ENCODE measurements at places on chromosomes 5 and 9. TPM values are rescaled to one million over a fixed set of nuclear protein-coding genes. Genes with fewer than 3 reads are reported as not detected.

DNA sequence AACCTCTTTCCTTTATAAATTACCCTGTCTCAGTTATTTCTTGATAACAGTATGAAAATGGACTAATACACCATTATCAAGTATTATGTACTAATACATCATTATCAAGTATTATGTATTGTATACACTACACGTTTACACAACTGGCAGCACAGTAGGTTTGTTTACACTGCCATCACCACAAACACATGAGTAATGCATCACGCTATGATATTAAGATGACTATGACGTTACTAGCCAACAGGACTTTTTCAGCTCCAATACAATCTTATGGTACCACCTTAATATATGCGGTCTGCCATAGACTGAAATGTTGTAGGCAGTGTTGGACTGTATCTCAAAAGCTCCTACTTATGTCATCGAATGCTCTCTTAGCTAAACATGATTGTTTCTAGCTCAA lies 28.2 kb downstream of the PRELID2 start:
- no peaks in the 10 kb centered on the region for H3K4me1 ChIP-seq
- no peaks in the 10 kb centered on the region for H3K27me3 ChIP-seq
- no peak for DNase-seq
- no peak overlapping the region for H3K27ac ChIP-seq

GRCh38 chr5:112004867-112005622 lies 248.1 kb upstream of the NREP start:
- H3K4me3 ChIP-seq: no peak overlapping the region
- H3K27me3 ChIP-seq: no peaks in the 10 kb centered on the region
- no peak for DNase-seq
- no peak overlapping the region for H3K27ac ChIP-seq
- peaks cover 3% of the 10 kb centered on the region for H3K4me1 ChIP-seq

- H3K4me1 ChIP-seq: no peaks in the 10 kb centered on the region
- no peaks in the 10 kb centered on the region for H3K36me3 ChIP-seq
- H3K27me3 ChIP-seq: no peaks in the 10 kb centered on the region
- DNase-seq: no peak
- no peak overlapping the region for H3K27ac ChIP-seq
- H3K4me3 ChIP-seq: no peak overlapping the region
Measured at GRCh38 chr9:101342595-101342994, 42.2 kb downstream of the BAAT start.

- H3K4me1 ChIP-seq: no peaks in the 10 kb centered on the region
- DNase-seq: no peak
- H3K27ac ChIP-seq: no peak overlapping the region
Measured at GRCh38 chr5:6744841-6745705, 31.8 kb downstream of the TENT4A start.

GRCh38 chr5:125536095-125536494 lies 789.7 kb upstream of the ZNF608 start:
- H3K4me1 ChIP-seq: no peaks in the 10 kb centered on the region
- no peaks in the 10 kb centered on the region for H3K36me3 ChIP-seq
- DNase-seq: no peak
- H3K4me3 ChIP-seq: no peak overlapping the region
- H3K27ac ChIP-seq: no peak overlapping the region

DNA sequence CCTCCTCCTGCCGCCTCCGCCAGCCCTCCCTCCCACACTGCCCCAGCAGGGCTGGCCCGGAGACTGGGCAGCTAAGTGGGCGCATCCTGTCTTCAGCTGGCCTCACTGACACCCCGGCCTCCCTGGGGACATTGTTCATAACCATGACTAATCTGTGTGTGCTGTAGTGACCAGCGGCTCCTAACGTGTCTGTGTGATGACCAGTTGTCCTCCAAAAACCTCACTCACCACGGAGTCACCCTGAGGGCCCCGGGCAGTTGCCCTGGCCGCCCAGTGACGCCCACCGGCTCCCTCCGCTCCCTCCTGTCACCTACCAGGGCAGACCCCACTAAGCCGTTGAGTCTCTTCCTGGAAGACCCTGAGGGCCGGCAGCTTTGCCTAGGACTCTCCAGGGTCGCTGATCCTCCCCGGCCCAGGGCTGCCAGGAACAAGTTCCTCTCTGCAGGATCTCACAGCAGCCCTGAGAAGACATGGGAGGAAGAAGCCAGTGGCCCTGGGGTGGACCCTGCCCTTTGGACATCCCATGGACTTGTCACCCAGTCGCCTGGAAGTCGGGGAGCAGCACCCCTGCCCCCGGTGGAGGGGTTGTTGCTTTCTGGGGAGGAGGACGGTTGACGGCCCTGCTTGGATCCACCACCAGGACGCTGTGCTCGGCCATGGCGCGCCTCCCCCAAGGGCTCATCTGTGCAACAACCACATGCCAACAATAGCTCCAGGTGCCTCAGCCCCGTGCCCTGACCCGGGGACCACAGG lies 110.2 kb upstream of the LMX1B start:
- H3K27ac ChIP-seq: no peak overlapping the region
- no peaks in the 10 kb centered on the region for H3K36me3 ChIP-seq
- H3K4me3 ChIP-seq: no peak overlapping the region
- H3K27me3 ChIP-seq: peaks cover 12% of the 10 kb centered on the region

- no peaks in the 10 kb centered on the region for H3K27me3 ChIP-seq
- no peaks in the 10 kb centered on the region for H3K36me3 ChIP-seq
Measured at GRCh38 chr9:114397848-114398605, 10.2 kb upstream of the AKNA start.

DNA sequence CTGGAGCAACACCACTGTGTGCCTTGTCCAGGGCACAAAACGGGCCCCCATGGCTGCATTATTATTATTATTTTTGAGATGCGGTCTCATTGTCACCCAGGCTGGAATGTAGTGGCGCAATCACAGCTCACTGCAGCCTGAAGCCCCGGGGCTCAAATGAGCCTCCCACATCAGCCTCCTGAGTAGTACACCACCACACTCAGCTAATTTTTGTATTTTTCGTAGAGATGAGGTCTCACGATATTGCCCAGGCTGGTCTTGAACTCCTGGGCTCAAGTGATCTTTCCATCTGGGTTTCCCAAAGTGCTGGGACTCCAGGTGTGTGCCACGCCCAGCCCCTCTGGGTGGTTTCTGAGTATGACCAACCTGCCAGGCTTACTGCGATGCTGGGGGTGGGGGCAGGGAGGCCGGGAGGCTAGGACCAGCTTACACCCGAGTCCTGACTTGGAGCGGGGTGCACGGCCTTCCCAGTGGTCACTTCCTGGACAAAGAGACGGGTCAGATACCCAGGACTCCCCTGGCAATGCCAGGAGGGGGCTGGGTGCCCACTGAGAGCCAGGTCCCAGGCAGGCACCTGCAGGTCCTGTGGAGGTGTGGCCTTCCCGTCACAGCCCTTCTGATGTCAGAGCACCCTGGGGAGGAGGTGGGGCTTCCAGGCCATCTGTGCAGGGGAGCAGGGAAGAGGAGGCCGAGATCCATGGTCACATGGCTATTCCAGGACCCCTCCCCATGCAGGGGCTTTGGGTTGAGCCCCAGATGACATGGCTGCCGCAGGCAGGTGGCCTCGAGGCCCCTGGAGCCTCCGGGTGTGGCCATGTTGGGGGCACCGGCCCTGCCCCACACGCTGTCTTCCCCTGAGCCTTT lies 8.3 kb upstream of the NRARP start:
- DNase-seq: peak; percentile 29
- peak overlapping the region; percentile 75 for H3K27ac ChIP-seq
- H3K4me1 ChIP-seq: peaks cover 43% of the 10 kb centered on the region
- no peaks in the 10 kb centered on the region for H3K36me3 ChIP-seq
- H3K4me3 ChIP-seq: no peak overlapping the region
- H3K27me3 ChIP-seq: no peaks in the 10 kb centered on the region

DNA sequence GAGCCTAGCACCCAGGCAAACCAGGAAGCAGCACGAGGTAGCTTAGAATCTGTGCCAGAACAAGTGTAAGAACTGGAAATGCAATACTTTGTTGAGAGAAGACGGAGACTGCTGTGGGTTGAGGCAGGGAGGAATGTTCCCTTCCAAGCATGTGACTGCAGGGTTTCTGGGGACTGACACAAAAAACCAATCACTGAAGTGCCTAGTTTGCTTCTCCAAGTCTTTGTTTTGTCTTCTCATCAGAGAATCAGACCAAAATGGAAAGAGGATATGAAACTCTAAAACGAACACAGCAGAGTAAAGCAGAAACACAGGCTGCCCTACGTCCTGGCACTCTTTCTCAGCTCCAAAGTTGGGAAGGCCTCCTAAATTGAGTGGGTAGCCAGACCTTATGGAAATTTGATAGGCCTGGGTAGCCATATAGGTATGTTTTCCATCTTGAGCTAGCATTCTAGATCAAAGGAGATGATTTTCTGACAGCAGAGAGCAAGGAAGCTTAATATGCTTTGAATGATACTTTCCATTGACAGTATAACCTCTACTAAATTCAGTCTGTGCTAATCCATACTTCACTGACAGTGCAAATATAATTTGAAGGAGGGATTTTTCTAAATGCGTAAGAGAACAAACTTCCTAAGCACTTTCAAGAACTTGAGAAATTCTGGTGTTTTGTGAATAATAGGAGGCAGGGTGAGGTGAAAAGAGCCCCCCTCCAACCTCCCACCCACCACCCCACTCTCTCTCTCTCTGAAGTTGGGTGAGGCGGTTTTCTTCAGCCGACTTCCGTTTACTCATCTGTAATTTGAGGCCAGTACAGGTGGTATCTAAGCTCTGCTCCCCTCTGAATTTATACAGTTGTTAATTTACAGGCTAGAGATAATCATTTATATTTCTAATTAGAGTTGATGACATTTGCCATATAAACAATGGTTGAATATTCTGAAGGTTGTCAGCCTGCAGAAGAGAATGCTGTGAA lies 5.5 kb downstream of the ADRB2 start:
- no peaks in the 10 kb centered on the region for H3K36me3 ChIP-seq
- H3K4me3 ChIP-seq: no peak overlapping the region
- H3K27me3 ChIP-seq: peaks cover 8% of the 10 kb centered on the region
- H3K27ac ChIP-seq: no peak overlapping the region
- H3K4me1 ChIP-seq: no peaks in the 10 kb centered on the region

DNA sequence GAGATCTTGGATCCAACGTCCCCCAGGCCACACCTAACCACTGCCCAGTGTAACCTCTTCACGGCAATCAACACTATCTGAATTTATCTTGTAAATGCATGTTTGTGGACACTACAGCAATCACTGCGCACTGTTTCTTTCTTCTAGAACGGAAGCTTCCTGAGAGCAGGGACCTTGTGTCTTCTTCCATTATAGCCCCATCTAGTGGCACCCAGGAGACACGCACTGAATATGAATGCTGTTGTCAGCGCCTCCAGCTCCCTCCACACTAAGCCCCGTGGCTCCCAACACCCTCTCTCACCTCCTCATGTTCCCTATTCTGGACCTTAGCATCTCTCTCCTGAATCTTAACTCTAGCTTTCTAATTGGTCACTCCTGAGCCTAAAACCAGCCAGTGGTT lies 72.7 kb downstream of the SMIM23 start:
- H3K36me3 ChIP-seq: no peaks in the 10 kb centered on the region
- H3K27ac ChIP-seq: no peak overlapping the region
- no peak for DNase-seq
- no peak overlapping the region for H3K4me3 ChIP-seq

GRCh38 chr5:59367791-59368394 lies 525.6 kb downstream of the PDE4D start:
- no peaks in the 10 kb centered on the region for H3K27me3 ChIP-seq
- H3K4me3 ChIP-seq: no peak overlapping the region
- peak; percentile 82 for DNase-seq
- no peak overlapping the region for H3K27ac ChIP-seq
- H3K36me3 ChIP-seq: no peaks in the 10 kb centered on the region
- H3K4me1 ChIP-seq: no peaks in the 10 kb centered on the region

GRCh38 chr5:157611571-157612476 lies 36.2 kb upstream of the ADAM19 start:
- H3K27me3 ChIP-seq: no peaks in the 10 kb centered on the region
- H3K27ac ChIP-seq: no peak overlapping the region
- peaks cover 12% of the 10 kb centered on the region for H3K4me1 ChIP-seq
- no peak for DNase-seq
- no peaks in the 10 kb centered on the region for H3K36me3 ChIP-seq

GRCh38 chr5:142426129-142427014 lies 101.6 kb upstream of the SPRY4 start:
- H3K4me1 ChIP-seq: peaks cover 4% of the 10 kb centered on the region
- no peak for DNase-seq
- H3K4me3 ChIP-seq: no peak overlapping the region
- H3K27me3 ChIP-seq: no peaks in the 10 kb centered on the region

DNA sequence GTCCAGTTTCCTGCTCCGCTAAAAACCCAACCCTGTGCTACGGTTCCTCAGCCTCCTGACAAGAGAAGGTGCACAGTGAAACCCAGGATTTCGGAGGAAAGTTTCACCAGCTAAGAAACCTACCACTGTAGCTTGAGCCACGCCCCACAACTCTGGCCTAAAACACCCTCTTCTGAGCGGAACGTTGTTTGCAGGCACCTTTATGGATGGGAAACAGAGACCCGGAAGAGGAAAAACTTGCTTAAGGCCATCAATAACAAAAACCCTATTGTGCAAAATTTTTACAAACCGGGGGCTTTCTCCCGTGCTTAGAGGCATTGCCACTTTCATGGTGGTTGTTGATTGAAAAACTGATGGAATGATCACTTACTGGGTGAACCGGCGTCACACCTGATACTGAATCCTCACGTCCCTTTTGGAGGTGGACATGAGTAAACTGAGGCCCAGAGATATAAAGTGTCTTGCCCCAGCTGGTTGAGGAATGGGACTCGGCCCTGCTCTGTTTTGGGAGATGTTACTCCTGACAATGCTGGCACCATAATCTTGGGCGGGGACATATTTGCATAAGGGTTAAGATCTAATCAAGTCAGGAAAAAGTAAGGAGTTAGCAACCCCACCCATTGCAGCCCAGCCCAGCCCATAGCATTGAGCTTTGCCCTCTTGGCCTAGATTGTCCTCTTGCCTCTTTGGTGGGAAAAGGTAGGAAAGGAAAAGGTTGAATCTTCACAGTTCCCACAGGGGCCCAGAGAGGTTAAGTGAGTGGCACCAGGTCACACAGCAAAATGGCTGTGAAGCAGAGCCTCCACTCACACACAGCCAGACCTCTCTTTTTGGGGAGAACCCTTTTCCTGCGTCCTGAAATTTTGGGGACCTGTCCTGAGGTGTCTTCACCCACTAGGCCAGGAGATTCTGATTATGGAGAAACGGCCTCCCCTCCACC lies 23.2 kb upstream of the PTGS1 start:
- peaks cover 31% of the 10 kb centered on the region for H3K27me3 ChIP-seq
- H3K4me3 ChIP-seq: peak overlapping the region; percentile 70
- DNase-seq: peak; percentile 42
- no peaks in the 10 kb centered on the region for H3K36me3 ChIP-seq
- H3K4me1 ChIP-seq: peaks cover 12% of the 10 kb centered on the region
- H3K27ac ChIP-seq: no peak overlapping the region

C6 gene
- total RNA-seq: 31.3 TPM

CACFD1 gene
- total RNA-seq: 37.8 TPM

C5orf58 gene
- not detected for total RNA-seq

SLC25A46 gene
- 65.9 TPM for total RNA-seq

DMRT3 gene
- total RNA-seq: not detected

S100Z gene
- 1.4 TPM for total RNA-seq

ARID3C gene
- 0.27 TPM for total RNA-seq

CDH10 gene
- 8.9 TPM for total RNA-seq

C9orf153 gene
- not detected for total RNA-seq

Data from hepatocyte (in vitro differentiated cells).